HFFc6 (cell line): ENCODE measurements at places on chromosomes 5 and 9. TPM values are rescaled to one million over a fixed set of nuclear protein-coding genes. Genes with fewer than 3 reads are reported as not detected.

CCL27 gene
- 0.32 TPM in 1 of 3 replicates, not detected in the others for total RNA-seq

SDHA gene
- total RNA-seq: 92.5 to 112 TPM (median 97.3 TPM) in 3 replicates

AK8 gene
- total RNA-seq: 0.13 to 0.18 TPM in 2 of 3 replicates, not detected in the other

ANGPTL2 gene
- total RNA-seq: 15.3 to 19.8 TPM (median 19.4 TPM) in 3 replicates

F12 gene
- total RNA-seq: 0.60 to 0.94 TPM (median 0.79 TPM) in 3 replicates

PCDHA11 gene
- total RNA-seq: 0.10 TPM in 1 of 3 replicates, not detected in the others
